K562 (cell line): ENCODE measurements at places on chromosomes 6 and 20. TPM values are rescaled to one million over a fixed set of nuclear protein-coding genes. Genes with fewer than 3 reads are reported as not detected.

DNA sequence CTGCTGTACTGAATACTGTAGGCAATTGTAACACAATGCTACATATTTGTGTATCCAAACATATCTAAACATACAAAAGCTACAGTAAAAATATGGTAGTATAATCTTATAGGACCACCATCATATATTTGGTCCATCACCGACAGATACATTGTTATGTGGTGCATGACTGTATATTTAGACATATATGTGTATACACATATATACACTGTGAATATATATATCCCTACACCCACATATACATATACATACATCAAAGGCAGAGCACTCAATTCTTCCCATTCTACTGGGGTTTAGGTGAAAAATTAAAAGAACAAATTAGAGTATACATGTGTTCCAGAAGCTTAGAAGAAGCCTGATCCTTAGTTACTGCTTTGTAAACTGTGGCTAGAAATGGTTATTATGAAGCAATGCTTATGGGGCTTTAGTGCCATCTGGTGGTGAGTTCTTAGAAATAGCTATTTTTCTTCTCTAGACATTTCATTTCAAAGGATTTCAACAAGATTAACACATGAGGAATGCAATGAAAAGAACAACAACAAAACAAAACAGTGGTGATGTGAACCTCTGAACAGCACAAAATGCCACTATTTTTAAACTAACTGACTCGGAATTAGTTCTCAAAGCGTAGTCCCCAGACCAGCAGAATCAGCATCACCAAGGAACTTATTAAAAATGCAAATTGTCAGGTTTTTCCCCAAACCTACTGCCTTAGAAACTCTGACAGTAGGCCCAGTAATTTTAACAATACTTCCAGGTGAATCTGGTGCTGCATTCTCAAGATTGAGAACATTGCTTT lies 38.0 kb downstream of the PKHD1 start:
- H3K36me3 ChIP-seq, result no peaks in the 10 kb centered on the region
- H3K4me3 ChIP-seq, result no peak overlapping the region
- no peaks in the 10 kb centered on the region for H3K4me1 ChIP-seq
- H3K27me3 ChIP-seq, result no peaks in the 10 kb centered on the region

FHL5 gene
- total RNA-seq, result not detected in 2 replicates

DNA sequence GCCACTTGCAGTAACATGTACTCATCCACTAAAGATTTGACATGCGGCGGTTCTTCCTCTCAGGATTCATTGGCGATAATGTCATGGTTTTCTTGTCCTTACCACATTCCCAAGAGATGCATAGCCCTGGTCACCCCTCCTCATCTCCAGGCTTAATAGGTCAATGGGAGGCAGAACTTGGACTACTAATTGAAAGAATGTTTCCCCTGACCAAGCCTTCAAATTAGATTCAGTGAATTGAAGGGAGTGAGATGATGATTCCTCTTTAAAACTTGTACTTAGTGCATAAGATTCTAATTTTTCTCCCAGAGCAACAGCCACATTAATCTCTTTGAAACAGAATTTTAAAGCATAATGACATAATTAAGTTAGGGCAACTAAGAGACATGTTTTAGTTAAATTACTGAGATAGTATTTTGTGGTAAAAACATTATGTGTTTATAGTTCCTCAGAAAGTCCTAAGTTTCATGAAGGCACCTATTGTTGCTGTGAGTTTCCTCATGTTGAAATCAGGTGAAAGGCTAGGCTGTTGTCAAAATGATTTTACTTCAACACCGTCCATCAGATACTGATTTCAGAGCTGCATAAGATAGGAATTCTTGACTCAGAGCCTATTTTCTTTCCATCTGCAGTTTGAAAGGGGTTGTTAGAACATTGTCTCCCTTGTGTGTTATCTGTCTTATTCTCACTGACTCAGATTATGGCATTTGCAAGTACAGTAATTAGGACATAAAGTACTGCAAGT lies 48.5 kb downstream of the STK4 start:
- no peak for DNase-seq
- peaks cover 35% of the 10 kb centered on the region; the same call in 2 of the 3 replicates for H3K36me3 ChIP-seq
- no peaks in the 10 kb centered on the region for H3K4me1 ChIP-seq
- no peak overlapping the region for H3K27ac ChIP-seq
- H3K27me3 ChIP-seq, result no peaks in the 10 kb centered on the region
- no peak overlapping the region for H3K4me3 ChIP-seq

DNA sequence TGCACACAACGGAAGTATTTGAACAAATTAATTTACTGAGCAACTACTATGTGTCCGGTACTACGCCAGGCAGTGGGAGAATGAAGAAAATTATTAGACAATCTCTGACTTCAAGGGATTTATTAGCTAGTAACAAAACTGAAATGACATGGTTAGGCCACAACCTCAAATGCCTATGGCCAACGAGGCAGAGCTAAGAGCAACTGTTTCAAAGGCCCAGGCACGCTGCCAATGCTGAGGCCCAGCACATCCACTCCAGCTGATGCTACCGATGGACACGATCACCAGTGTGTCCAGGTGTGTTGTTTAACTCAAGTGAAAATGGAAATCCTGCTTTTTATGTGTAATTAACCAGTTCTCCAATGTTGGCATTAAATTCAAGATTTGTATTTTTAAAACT lies 420.9 kb downstream of the PRKN start:
- no peak for DNase-seq
- H3K36me3 ChIP-seq, result no peaks in the 10 kb centered on the region
- no peak overlapping the region for H3K4me3 ChIP-seq
- H3K27me3 ChIP-seq, result no peaks in the 10 kb centered on the region

- H3K4me1 ChIP-seq, result no peaks in the 10 kb centered on the region
- no peak overlapping the region for H3K27ac ChIP-seq
- no peak for DNase-seq
- H3K27me3 ChIP-seq, result no peaks in the 10 kb centered on the region; the same call in 2 of the 3 replicates
- no peak overlapping the region for H3K4me3 ChIP-seq
Measured at GRCh38 chr6:51866867-51867266, 220.5 kb downstream of the PKHD1 start.

DNA sequence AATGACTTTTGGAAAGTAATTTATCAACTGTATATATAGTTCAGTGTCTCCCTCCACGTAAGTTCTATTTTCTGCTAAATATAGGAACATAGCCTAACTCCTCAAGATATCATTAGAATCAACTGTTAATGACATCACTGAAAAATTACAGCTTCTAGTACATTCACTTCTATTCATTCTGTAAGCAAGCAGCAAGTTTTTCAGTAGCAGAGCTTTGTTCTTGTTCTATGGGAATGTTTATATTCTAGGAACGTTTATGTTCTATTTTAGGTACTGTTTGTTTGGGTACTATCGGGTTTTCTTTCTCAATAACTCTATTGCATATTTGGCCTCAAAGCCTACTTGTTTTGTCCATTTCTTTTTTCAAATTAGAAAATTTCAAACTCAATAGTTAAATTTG lies 525.6 kb downstream of the EPHA7 start:
- H3K27ac ChIP-seq, result no peak overlapping the region
- H3K4me1 ChIP-seq, result no peaks in the 10 kb centered on the region
- no peaks in the 10 kb centered on the region for H3K27me3 ChIP-seq

TREML2 gene
- total RNA-seq, result 1.9 and 2.2 TPM in 2 replicates

CRISP3 gene
- 0.29 and 0.31 TPM in 2 replicates for total RNA-seq

DNA sequence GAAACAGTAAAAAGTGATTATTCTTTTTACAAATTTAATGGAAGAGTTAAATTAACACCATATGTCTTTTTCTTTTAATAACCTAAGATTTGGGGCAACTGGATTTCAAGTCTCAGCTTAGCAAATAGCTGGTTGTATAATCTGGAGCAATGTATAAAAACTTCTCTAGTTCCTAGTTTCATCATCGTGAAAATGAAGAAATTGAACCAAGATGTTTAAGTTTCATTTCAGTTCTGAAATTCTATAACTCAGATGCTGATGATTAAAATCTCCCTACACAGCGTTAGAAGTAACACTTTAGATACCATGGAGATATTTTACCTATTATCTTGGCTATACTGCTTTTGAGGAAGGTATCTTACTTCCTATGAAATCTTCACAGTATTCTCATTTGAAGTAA lies 252.0 kb downstream of the KIF16B start:
- DNase-seq, result no peak
- H3K4me1 ChIP-seq, result no peaks in the 10 kb centered on the region
- H3K4me3 ChIP-seq, result no peak overlapping the region
- H3K27me3 ChIP-seq, result no peaks in the 10 kb centered on the region
- H3K27ac ChIP-seq, result no peak overlapping the region

GRCh38 chr6:25332655-25333071 lies 53.5 kb downstream of the CARMIL1 start:
- H3K27me3 ChIP-seq, result 0 out of 3 replicates have a peak, but pooled peaks cover 2% of the 10 kb centered on the region
- H3K36me3 ChIP-seq, result no peaks in the 10 kb centered on the region
- DNase-seq, result no peak
- no peak overlapping the region for H3K4me3 ChIP-seq

DNA sequence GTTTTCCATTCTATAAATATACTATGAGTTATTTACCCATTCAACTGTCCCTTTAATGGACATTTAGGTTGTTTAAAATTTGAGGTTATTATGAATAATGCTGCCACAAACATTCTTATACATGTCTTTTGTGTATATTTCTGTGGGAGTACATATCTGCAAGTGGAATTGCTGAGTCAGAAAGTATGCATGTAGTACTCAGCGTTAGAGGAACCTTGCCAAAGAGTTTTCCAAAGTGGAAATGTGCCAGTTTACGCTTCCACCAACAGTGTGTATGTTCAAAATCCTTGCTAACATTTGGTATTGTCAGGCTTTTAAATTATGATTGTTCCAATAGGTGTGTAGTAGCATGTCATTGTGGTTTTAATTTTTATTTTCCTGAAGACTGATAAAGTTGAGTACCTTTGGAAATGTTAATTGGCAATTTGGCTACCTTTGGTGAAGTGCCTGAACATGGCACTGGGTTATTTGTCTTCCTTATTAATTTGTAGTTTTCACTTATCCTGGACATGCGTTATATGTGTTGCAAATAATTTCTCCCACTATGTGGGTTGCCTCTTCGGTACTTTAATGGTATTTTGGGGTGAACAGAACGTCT lies 341.2 kb downstream of the CD83 start:
- no peak overlapping the region for H3K4me3 ChIP-seq
- no peaks in the 10 kb centered on the region for H3K27me3 ChIP-seq
- H3K27ac ChIP-seq, result no peak overlapping the region
- DNase-seq, result peak; percentile 38
- H3K36me3 ChIP-seq, result no peaks in the 10 kb centered on the region

PSORS1C2 gene
- not detected in 2 replicates for total RNA-seq

DNA sequence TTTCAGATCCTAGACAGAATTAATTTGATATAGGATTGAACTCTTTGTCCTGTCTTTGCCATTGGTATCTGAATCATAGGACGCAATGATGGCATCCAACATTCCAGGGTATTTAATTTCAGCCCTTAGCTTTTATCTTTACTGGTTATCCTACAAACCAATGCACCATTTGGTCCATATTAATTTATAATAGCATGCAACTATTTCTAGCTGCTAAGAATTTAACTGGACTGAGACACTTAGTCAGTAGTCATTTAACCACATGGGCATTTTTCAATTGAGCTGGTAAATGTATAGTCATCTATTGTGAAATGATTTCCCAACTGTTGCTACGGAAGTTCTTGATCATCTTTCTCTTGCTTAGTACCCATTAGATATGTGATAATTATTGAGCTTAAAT lies 141.1 kb downstream of the CD164 start:
- H3K36me3 ChIP-seq, result no peaks in the 10 kb centered on the region
- H3K4me3 ChIP-seq, result no peak overlapping the region
- no peak for DNase-seq
- no peaks in the 10 kb centered on the region for H3K27me3 ChIP-seq

- H3K27me3 ChIP-seq, result no peaks in the 10 kb centered on the region; the same call in 1 of the 2 replicates
- H3K27ac ChIP-seq, result no peak overlapping the region
- no peaks in the 10 kb centered on the region for H3K36me3 ChIP-seq
- DNase-seq, result no peak
Measured at GRCh38 chr20:5913166-5913565, 37.2 kb downstream of the TRMT6 start.

TOX2 gene
- total RNA-seq, result not detected in 2 replicates

DNA sequence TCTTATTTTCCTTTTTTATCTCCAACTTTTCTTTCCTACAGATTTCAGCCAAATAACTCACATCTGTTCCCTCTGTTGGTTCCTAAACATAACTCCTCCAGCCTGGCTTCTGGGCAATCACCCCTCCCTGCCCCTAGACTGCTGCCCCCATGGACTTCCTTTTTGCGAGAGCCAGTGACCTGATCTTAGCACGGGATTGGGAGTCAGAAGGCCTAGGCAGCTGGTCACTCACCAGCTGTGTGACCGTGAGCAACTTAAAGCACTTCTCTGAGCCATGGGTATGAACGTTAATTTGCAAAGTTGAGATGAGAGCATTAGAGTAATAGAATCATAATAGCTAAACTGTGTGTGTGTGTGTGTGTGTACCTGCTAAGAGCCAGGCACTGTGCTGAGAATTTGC lies 4.5 kb upstream of the MMP9 start:
- peaks cover 60% of the 10 kb centered on the region for H3K27me3 ChIP-seq
- no peak overlapping the region for H3K4me3 ChIP-seq
- DNase-seq, result no peak
- H3K4me1 ChIP-seq, result no peaks in the 10 kb centered on the region; the same call in 2 of the 3 replicates
- H3K27ac ChIP-seq, result no peak overlapping the region

DNA sequence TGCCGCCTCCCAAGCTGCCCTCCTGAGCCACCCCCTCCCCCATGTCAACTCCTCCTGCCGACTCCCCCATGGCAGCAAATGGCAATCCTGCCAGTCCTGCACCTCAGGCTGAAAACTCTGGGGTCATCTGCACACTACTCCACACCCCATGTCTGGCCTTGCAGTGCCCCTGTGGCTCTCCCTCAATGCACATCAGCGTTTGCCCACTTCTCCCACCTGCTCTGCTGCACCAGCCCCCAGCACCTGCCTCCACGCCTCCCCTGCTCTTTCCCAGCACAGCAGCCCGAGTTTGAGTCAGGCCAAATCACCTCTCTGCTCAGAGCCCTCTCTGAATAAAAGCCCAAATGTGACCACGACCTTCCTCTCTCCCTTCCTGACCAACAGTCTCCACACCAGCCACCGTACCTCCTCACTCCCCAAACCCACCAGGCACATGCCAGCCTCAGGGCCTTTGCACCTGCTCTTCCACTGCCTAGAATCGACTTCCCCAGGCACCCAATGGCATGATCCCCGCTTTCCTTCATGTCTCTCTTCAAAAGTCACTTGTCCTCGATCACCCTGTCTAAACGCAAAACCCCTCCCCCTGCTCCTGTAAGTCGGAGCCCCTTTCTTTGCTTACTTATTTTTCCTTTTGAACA lies 4.3 kb downstream of the PXDC1 start:
- H3K27me3 ChIP-seq, result peaks cover 22% of the 10 kb centered on the region; the same call in 2 of the 3 replicates
- H3K4me3 ChIP-seq, result no peak overlapping the region
- H3K27ac ChIP-seq, result no peak overlapping the region
- DNase-seq, result no peak
- H3K36me3 ChIP-seq, result no peaks in the 10 kb centered on the region
- H3K4me1 ChIP-seq, result peaks cover 23% of the 10 kb centered on the region

GRCh38 chr20:45248609-45249008 lies 5.8 kb downstream of the SLPI start:
- peaks cover 4% of the 10 kb centered on the region; the same call in 1 of the 2 replicates for H3K27me3 ChIP-seq
- H3K4me1 ChIP-seq, result no peaks in the 10 kb centered on the region
- H3K4me3 ChIP-seq, result no peak overlapping the region
- H3K36me3 ChIP-seq, result no peaks in the 10 kb centered on the region
- DNase-seq, result no peak
- H3K27ac ChIP-seq, result no peak overlapping the region

PRND gene
- total RNA-seq, result not detected in 2 replicates

FAM83B gene
- total RNA-seq, result not detected in 2 replicates
